ENCODE measurements at places on chromosomes 7 and 10. TPM values are rescaled to one million over a fixed set of nuclear protein-coding genes. Genes with fewer than 3 reads are reported as not detected.

- DNase-seq = no peak
Measured at GRCh38 chr7:156675721-156676120, 35.1 kb downstream of the RNF32 start.

GRCh38 chr7:123594813-123595241 is 6.8 kb upstream of the ASB15 start:
- no peak for DNase-seq

GRCh38 chr10:98924526-98924925 is 311.1 kb downstream of the HPSE2 start:
- DNase-seq = no peak

DNA sequence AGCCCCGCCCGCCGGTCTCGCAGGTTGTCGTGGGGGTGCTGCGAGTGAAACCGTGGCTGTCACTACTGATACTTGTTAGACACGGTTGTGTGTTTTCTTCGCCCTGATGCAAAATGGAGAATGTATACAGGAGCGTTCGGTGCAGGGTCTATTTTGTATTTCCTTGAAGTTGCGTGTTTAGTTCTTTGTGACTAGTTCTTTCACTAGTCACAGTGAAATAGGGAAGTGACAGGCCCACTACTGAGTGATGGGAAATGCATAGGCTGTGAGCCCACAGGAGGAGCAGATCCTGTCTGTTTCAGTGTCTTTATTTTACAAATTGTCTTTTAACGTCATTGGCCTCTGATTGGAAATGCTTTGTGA is 675 bp downstream of the ABRAXAS2 start:
- no peak for DNase-seq

Gene VSTM2A
- total RNA-seq = 1.4 TPM

- DNase-seq = no peak
Measured at GRCh38 chr10:13340626-13341376, 7.3 kb downstream of the SEPHS1 start.

Gene NEBL
- 2.1 TPM for total RNA-seq

- DNase-seq = no peak
Measured at GRCh38 chr7:106418526-106418925, 133.7 kb upstream of the NAMPT start.

Gene TWNK
- 4.6 TPM for total RNA-seq

- DNase-seq = no peak
Measured at GRCh38 chr10:116403740-116404250, 23.9 kb upstream of the PNLIPRP3 start.

Gene NEUROG3
- total RNA-seq = not detected

Gene PRKG1
- total RNA-seq = 92.9 TPM

GRCh38 chr7:27031289-27032172 is 64.3 kb downstream of the HOXA1 start:
- DNase-seq = no peak

- no peak for DNase-seq
Measured at GRCh38 chr10:7199152-7199760, 211.6 kb downstream of the SFMBT2 start.

DNA sequence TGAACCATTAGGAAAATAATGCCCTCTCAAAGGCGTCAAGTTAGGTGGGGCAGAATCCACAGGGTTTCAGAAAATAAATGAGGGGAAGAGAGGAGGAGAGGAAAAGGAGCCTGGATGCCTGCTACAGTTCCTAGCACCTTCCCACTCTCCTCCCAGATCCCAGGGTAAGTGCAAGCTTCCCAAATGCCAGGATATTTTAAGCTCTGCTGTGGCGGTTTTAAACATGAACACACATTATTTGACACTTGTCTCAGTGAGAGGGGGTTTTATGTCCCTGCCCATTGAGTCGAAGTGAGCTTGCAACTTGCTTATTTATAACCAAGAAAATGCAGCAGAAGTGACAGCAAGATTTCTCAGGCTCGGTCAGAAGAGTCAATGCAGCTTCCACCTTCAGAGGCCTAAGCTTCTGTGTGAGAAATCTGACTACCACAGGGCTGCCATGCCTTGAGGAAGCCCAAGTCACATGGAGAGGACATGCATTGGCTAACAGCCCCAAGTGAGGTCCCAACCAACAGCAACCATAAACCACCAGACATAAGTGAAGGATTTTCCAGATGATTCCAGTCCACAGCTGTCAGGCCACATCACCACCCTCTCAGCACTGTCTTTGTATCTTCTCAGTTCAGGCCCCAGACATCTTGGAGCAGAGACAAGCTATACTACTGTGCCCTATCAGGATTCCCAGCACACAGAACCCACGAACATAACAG is 17.9 kb upstream of the BMPER start:
- DNase-seq = no peak
